SIG-M5 (cell line): ENCODE measurements at places on chromosomes 12 and 14.

GRCh38 chr12:45852508-45852907 is 123.0 kb downstream of the ARID2 start:
- DNase-seq, result no peak

DNA sequence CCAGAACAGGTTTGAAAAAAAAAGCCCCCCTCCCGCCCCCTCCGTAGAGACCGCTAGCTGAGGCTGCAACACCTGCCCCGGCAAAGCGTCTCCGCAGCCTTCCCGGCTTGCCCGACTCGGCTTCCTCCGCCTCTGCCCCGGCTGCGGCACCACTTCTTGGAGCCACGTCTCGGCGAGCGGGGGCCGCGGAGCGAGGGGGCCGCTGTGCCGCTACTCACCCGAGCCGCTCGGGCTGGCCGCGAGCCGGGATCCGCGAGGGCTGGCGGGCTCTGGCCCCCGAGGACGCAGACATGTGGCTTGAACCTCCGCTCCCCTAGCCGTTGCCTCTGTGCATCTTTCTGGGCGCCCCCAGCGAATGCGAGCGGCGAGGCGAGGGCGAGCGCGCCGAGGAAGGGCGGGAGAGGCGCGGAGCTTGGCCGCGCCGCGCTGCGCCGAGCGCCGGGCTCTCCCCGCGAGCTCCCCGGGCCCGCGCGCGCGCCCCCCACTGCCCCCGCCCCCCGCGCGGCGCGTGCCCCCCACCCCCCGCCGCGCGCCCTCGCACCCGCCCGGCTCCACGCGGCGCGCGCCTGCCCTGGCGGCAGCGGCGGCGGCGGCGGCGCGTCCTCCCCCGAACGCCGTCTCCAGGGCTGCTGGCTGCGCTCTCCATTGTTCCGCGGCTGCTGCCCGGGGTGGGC is 249.5 kb downstream of the APAF1 start:
- no peak for DNase-seq

DNA sequence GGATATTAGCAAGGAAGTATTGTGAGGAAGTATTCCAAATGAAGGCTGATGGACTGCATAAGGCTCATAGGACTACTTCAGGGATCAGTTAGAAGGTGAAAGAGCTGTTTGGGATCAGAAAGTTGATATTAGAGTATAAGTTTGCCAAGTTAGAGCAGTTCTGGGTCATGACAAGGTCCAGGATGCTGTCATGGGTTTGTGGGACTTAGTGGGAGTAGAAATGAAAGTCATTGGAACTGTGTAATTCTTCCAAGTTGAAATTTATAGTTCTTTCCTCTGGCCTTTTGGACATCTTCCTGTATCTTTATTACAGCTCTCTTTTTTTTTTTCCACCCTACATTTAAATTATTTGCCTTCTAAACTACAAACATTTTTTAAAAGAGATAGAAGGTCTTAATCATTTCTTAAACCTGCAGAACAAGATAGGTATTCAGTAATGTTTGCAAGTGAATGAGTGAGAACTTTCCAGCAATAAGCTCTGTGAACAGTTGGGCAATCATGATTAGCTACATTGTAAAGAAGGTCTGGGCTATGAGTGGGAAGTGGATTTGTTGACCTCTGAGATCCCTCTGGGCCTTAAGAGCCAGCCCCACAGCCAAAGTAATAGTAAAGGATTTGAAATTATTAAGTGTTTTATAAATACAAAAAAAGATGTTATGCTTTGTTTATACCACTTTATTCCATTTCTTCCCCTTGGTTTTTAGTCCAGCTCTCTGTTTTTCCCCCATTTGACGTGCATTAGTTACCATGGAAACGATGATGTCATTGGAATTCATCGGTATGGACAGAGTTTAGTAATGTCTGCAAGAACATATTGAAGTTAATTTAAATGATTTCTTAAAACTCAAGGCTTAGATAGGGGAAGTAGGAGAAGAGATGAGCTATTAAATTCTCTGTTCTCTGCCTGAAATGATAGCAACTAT is 247.9 kb upstream of the ARHGAP5 start:
- no peak for DNase-seq

DNA sequence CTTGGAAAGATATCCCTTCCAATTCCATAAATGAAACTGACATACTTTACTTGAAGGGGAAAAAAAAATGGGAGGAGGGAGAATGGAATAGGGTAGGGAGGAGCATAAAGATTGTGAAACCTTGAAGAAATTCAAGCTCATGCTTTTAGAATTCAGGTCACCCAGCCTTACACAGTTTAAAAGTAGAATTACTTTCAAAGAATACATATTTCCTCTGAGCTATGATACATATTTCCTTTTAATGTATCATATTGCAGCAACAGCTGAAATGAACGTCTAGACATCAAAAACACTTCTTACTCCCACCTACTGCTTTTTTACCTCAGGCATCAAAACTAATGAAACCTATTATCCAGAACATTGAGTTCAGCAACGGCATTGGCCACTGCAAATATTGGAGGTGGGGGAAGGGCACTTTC is 156.0 kb downstream of the MED13L start:
- no peak for DNase-seq

- DNase-seq, result no peak
Measured at GRCh38 chr12:100652488-100652887, 79.0 kb downstream of the GAS2L3 start.

DNA sequence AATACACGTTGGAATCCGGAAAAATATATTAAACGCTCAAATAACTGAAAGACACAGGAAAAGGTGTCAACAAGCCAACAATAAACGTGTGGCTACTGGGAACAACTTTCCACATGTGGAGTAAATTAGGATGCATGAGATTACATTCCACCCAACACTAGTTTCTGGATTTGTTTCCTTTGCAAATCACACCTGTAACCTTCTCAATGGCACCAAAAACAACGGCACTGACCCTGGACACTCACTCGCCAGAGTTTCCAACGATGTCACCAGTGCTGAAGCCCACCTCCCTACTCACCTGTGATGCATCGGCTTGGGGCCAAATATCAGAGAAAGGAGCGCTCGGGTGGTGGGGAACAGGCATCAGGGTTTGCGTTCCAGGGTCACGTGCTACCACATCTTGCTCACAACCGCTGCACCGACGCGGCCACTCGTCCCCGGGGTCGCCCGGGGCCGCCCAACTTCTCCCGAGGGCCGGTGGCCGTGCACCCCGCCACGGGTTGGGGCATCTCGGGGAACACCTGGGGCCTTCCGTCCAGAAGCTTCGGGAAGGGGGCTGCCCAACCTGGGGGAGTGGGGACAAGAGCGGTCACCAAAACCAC is 629 bp downstream of the PRDM4 start:
- no peak for DNase-seq

DNA sequence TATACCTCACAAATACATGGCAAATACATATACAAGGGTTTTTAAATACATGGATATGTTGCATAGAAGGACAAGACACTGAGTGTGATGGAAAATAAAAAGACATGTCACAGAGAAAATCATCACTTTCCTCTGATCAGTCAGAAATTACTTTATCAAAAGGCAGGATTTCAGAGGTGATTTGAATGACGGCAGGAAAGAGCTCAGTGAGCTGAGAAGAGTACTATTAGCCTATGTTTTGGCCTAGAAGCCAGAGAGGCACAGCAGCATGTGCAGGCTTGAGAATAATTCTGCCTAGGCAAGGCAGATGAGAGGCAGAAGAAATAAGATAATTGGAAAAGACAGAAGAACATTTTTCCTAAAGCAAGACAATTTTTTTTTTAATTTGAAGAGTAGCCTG is 94.9 kb downstream of the BCAT1 start:
- DNase-seq, result no peak

DNA sequence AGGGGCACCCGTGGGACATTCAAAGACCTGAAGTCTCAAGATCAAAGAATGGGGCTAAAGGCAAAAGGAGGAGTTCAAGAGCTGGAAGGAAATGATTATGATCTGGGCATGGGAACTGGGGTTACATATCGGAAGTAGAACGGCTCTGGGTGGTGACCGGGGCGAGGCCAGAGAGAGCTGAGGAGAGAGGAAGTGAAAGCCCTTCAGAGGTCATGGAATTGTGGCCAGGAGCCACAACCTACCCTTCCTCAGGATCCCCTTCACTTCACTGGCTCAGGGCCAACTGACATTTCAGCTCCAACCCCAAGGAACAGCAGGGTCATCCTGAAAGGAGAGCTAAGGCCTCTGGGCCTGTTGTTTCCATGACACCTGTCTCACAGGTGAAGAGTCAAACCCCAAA is 57.8 kb downstream of the GALNT16 start:
- DNase-seq, result no peak

DNA sequence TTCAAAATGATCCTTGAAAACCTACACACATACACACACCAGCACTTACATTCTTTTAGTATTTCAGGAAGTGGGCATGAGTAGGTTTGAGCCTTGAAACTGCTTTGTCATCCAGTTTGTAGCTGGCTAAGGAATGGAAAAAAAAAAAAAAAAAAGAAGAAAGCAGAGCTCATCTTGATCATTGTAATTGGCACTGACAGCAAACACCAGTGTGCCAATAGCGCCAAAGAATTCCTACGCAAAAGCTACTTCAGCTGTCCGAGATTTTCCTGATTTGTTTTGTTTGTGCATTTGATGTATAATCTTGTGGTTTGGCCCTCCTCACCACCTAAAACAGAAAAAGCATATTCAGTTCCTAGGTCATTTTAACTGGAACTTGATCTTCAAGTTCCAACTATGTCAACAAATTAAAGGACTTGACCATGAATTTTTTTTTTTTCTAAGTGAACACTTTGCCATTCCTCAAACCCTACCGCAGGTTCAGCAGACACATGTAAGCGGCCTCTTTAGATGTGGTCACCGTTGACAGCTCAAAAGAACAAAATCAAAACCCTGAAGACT is 57.3 kb downstream of the FLRT2 start:
- DNase-seq, result no peak

DNA sequence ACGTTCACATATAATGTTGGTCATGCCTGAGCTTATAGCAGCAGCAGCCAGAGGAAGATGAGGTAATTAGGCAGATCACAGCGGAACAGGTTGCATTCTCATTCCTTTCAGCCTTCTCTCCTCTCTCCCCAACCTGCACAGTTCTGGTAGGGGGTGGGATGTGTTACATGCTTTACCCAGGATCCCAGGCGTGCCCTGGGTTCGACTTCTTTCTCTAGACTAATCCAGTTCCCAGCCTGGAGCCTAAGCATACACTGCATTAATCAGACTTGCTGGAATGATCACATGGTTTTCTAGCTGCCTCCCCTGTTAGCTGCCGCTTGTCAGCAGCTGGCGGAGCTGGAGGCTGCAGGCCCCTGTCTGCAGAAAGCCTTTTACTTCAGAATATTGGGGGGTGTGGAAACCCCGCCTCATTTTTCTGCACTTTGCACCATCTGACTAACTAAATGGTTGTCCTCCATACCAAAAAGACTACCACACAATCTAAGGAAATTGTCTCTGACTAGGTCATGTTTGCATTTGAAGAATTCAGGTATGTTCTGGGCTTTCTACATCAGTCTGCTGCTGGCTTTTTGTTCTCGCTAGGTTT is 46.0 kb upstream of the EVL start:
- no peak for DNase-seq
